ENCODE measurements at places on chromosomes 11 and 22.
A peak's percentile ranks its signal among the peaks of the same experiment; 100 is the strongest.

GRCh38 chr11:86115542-86116385 lies 46.9 kb upstream of the PICALM start:
- no peak for DNase-seq

DNA sequence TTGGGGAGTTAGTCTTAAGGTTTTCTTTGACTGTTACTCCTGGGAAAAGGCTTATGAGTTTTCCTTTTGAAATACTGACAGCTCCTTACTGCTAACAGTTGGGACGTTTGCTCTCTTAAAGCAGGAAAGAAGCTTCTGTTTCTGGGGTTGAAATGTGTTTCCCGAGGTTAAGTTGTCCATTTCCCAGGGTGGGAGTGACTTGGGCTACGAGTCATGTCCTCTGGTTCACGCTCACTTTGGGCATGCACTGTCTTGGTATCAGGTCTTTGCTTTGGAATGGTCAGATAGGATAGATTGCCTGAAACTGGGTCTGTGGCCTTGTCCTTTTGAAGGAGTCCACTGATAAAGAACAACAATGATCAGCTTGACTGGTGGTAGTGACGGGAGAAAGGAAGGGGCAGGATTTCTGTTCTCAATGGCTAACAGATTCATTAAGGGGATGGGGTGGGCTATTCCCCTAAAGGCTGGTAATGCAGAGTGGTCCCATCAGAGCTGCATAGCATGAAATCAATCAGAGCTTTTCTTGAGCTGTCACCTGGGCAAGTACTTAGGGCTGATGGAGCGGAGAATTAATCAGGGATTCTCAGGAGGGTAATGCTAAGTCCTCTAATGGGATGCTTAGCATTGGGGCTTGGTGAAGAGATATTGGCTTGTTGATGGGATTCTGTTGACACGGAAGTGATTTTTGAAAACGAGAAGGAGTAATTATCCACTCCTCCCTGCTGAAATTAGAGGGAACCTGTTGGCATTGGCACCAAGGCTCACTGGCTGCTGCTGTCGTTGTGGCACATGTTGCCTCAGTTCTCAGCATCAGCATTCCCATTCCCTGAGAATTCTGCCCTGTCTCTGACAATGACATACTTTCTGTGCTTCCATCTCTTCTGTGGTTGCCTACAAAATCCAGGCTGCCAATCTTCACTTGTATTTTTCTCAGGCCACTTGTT lies 81.6 kb downstream of the TEAD1 start:
- no peak for DNase-seq

GRCh38 chr11:76644591-76644990 lies 26.0 kb downstream of the LRRC32 start:
- no peak for DNase-seq

DNA sequence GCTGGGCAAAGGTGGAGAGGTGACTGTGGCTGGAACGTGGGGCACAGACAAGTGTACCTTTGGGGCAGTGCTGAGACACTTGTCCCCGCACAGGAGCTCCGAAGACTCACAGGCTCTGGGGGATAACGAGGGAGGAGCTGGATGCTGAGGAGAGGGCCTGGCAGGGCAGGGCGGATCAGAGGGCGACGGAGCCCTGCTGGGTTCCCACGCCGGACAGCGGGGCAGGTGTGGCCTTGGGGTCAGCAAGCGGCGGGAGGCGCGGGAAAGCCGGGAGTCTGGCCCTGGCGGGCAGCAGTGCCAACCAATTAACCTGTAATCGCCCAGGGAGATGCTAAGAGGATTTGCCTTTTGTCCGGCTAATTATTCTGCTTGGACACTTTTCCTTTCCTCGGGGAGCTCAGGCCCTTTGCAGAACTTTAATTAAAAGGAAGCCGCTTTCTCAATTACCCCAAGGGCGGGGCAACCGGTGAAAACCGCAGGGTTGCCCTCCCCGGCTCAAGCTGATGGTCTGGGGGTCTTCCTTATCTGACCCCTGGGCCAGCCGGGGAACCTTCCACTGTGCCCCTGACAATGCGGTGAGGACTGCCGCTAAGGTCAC lies 71.5 kb downstream of the WNT7B start:
- DNase-seq: no peak

- no peak for DNase-seq
Measured at GRCh38 chr11:105045676-105046296, 651 bp upstream of the CARD16 start.

DNA sequence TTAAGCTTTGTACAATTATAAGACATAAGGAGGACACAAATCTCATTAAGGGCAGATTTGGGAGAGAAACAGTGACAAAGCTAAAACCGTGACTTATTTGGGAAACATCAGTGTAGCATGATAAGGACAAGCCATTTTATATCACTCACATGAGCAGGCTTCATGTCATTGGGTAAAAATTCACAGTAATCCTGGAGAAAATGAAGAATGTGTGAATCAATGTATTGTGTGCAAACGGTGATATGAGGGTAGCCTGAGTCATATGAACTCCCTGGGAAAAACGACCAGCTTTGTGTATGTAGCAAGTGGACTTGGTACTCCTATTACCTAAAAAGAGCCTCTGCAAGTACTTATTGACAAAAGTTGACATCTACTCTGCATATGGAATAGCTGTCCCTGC lies 6.0 kb upstream of the TRIM34 start:
- peak; percentile 49 for DNase-seq

GRCh38 chr11:59145534-59145933 lies 2.9 kb downstream of the FAM111A start:
- DNase-seq: no peak

DNA sequence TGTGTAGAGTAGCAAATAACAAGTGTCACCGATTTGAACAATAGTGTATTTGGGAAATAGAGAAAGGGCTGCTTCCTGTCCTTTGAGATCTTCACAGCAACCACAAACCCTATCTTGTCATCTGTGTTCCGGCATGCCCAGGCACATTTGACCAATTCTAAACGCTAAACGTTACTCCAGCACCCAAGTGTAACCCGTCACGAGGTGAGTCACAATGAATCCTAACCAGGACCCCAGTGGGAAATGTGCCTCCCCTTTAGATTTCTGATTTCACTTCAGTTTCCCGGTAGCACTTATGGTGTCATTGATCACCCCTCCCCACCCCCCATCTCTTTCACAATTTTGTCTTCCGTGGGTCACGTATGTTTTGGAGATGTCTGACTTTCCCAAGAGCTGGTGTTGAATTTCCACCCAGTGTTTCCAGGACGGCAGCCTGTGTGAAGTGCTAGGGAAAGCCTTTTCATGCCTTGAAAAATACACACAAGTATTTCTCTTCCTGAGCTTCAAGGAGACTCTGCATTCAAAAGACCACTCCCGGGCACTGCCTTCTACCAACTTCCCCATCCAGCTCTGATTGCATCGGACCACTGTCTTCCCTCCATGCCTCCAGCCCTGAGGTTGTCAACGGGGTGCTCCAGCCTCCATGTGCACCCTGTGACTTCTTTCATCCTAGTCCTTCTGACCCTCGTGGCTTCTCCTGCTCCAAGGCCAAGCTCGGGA lies 10.5 kb upstream of the C11orf24 start:
- no peak for DNase-seq

DNA sequence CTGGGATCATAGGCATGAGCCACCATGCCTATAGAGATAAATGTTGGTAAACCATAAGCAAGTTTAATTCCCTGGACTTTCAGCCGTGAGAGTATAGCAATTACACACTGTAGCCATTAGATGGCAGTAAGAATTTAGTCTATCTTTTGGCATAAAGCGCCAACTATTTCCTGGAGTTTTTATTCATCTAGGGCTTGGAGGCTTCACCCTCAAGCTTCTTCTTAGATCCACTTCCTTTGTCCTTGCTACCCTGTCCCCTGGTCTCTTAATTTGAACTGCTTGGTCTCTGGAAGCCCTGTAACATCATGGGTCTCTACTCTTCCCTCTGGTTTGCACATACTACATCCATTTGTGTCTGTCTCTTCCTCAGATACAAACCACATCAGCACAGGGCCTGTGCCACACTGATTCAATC lies 38.2 kb downstream of the OR10A6 start:
- DNase-seq: peak; percentile 36

DNA sequence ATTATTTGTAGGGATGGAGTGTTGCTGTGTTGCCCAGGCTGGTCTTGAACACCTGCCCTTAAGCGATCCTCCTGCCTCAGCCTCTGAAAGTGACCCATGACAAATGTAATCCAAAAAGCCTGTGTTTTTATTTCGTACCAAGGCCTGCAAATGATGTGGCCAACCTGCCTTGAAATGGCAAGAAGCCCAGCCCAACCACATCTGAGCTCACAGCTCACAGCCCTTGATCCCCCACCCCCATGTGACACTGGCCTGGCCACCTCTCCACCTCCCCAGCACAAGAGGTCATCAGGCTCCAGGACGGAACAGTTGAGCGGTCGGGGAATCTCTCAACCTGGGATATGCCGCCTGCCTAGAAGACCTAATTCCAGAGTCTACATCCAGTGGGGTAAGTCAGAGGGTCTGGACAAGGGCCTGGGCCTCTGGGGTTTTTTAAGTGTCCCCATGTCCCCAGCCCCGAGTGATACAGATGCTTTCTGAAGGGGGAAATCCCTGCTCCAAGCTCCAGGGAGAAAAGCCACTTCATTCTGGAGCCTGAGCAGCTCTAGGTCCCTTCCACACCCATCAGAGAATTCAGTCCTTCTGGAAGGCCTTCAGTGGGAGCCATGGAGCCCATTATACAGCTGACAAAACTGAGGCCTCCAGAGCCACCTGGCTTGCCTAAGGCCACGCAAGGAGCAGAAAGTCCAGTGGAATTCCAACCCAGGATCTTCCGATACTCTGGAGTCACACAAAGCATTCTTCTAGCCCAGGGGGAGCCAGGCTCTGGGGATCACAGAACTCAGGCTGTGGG lies 70.7 kb downstream of the MN1 start:
- DNase-seq: no peak

- DNase-seq: no peak
Measured at GRCh38 chr11:78818201-78818600, 243.5 kb upstream of the NARS2 start.

- peak; percentile 55 for DNase-seq
Measured at GRCh38 chr22:33470456-33470855, 412.3 kb upstream of the SYN3 start.

DNA sequence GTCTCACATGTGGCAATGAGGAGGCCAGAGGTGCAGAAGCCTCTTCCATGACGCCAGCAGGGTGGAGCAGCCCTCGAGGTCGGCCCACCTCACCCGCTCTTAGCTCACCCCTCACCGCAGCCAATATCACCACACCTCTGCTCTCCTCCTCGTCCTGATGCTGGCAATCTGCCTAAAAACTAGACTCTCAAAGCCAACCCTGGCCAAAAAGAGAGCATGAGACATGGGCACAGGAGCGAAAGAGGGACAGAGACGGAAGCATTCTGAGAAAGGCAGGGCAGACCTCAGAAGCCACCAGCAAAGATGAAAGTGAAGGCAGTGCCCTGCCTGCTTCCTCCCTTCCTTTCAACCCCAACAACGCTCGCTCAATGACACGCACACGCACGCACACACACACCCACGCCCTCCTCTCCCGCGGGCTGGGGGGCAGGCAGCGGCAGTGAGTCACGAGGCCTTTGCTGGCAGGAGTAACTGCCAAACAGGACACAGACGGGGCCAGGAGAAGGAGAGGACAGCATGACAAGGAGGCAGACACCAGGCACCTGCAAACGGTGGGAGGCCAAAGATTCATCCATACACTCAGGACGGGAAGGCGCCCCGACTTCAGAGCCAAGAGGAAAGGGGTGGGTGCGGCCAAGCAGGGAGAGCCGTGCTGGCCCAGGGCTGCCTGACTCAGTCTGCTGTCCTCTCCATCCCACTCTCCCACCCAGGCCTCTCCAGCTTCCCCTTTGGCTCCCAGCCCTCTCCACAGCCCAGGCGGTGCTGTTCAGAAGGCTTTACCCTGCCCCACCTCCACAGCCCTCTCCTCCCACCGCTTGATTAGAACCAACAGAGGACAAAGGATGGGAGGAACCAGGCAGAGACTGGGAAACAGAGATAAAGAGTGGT lies 11.4 kb downstream of the IGSF9B start:
- no peak for DNase-seq

- DNase-seq: no peak
Measured at GRCh38 chr11:71249301-71249700, 3.1 kb downstream of the SHANK2 start.

DNA sequence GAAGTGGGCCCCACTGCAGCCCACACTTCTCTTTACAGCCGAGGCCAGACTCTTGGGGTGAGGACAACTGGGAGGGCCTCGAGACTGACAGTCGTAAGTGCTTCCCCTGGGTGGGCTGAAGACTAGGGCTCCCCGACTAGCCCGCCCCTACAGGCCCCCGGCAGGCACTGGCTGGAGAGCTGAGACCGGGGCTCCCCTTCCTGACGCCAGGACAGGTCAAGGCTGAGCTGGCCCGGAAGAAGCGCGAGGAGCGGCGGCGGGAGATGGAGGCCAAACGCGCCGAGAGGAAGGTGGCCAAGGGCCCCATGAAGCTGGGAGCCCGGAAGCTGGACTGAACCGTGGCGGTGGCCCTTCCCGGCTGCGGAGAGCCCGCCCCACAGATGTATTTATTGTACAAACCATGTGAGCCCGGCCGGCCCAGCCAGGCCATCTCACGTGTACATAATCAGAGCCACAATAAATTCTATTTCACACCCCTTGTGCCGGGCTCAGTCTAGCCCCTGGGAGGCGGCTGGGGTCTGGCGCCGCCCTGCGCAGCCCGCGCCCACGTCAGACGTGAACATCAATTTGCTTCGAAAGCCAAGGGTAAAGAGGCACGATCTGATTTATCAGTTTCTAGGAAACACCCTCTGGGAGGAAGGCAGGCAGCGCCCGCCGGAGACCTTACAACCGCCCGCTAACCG lies 13.5 kb downstream of the SCYL1 start:
- no peak for DNase-seq

GRCh38 chr22:26691377-26691716 lies 34.0 kb downstream of the MIAT start:
- no peak for DNase-seq

DNA sequence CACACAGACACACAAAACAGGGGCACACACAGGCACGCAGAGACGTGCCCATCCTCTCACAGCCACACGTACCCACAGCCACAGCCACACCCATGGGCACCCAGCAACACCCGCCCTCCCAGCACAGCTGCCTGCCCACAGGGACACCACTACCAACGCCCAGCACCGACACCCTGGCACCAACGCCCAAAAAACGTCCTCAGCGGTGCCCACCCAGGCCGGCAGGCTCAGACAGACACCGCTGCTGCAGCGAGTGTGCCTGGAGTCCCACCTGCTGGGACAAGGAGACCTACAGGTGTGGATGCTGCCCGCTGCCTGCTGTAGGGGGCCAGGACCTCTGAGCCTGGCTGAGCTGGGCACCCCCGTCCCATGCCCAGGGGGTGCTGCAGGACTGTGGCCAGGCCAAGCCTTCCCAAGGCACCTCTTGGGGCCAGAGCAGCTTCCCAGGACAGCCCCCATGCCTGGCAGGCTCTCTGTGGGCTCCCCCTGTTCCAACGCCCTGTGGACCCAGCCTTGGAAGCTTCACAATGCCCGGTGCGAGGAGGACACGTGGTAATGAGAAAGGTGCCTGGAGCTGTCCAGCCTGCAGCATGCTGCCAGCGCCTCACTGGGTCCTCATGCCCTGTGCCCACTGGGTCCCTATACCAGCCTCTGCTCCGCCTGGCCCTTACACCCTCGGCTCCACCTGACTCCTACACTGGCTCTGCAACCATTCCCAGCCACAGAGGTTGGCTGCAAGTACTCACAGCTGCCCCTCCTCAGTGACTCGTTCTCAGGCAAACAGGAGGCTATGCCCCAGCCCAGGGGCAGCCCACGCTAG lies 45.8 kb upstream of the TH start:
- no peak for DNase-seq

- DNase-seq: no peak
Measured at GRCh38 chr11:2741006-2741376, 41.2 kb upstream of the KCNQ1OT1 start.
